Posterior vena cava (tissue), 2 donors: ENCODE measurements at places on chromosomes 6 and 20.

- DNase-seq, result no peak
Measured at GRCh38 chr6:100203400-100203799, 209.4 kb upstream of the MCHR2 start.

GRCh38 chr6:42571611-42572342 is 7.9 kb downstream of the UBR2 start:
- DNase-seq, result no peak

DNA sequence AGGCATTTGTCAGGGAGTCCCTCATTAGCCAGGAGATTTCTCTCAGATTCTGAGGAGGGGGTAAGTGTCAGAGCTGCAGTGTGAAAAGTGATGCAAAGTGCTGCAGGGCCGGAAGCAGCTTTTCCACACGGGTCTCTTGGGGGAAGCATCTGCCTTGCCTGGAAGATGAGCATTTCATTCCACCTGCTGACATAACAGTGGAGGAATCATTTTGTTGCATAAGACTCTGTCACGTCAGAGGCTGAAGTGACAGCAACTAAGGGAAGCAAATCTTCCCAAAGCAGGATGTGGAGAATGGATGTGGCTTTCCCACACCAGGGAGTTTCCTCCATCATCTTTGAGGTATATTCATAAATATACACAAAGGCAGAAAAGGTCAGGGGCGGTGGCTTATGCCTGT is 22.8 kb downstream of the DCBLD1 start:
- no peak for DNase-seq

DNA sequence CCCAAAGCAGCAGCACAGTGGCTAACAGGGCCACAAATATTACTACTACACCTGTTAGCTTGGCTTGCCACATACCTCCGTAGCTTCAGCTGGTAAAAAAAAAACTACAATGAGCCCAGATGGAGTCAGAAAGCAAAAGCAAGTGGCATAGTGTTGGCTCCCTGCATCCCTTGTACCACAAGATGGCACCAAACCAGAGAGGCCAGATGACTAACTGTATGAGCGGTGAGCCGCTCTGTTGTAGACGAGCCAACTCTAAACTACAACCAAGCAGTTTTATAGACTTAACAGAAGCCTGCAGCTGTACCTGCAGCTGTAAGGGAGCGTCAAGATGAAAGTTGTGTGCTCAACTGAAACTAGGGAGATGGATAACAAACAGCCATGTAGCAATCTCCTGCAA is 84.5 kb upstream of the MCHR2 start:
- no peak for DNase-seq

DNA sequence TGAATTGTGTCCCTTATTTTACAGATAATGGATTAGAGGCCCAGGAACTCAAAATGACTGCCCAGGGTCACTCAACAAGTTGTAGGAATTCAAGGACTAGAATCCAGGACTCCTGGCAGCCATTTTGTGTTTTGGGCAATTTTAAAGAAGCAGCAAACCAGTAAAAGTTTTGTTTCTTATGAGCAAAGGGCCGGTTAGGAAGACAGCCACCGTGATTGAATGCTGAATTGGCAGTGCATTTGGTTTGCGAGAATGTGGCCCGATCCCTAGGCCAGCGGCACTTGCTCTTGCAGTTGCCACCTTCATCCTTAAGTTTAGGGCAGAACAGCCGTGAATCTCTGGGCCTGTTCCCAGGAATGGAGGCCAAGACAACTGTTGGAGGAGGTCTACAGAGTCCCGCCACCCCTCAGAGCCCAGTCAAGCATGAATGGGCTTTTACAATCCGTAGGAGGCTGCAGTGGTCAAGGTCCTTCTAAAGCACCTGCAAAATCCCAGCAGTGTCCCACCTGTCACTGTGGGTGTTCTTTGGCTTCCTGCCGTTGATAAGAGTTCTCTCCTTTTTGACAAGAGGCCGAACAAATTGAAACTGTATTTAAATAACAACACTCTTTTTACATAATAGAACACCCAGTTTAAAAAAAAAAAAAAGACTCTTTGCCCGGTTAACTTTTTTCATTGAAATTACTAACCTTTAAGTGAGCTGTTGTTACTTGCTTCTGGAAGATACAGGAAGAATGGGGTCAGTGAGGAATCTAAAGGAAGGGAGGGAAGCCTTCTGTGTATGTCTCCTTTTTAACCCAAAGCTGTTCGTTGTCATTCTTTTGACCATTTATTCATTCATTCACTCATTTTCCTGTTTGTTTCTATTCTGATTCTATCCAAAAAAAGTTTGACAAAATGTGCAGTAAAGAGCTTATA is 68.7 kb downstream of the PHACTR2 start:
- DNase-seq, result no peak

- no peak for DNase-seq
Measured at GRCh38 chr6:27370391-27370790, 18.2 kb upstream of the ZNF391 start.

GRCh38 chr20:24959591-24960301 is 10.7 kb downstream of the CST7 start:
- no peak for DNase-seq

DNA sequence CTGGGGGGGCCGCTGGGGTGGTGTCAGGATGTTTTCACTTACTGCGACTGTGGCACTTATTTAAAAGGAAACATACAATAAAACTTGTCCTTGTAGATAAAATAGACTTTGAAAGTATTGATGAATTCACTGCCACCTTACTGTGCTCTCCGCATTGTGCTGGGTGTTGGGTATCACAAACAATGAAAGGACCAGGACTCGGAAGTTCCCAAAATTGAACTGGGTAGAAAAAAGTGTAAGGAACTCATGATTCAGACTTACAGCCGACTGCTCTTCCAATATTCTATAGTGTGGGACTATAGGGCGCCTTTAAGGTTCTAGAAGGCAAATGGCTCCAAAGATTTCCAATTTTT is 32.1 kb upstream of the ID4 start:
- no peak for DNase-seq

GRCh38 chr20:39246436-39246835 is 284.3 kb downstream of the DHX35 start:
- no peak for DNase-seq

DNA sequence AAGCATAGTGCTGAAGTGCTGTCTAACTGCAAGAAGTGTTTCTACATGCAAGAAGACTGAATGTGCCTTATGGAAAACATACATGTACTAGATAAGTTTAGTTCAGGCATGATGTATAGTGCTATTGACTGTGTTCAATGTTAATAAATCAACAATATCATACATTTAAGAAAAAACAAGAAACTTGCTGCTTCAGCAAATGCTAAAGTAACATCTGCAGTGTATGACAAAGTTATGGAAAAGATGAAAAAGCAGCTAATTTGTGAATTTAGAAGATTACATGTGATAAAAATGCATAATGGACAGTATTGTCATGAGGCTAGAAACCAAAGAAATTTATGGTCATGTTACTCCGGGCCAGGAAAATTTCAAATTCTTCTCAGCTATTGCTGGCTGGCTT is 174.9 kb upstream of the SPTLC3 start:
- DNase-seq, result no peak

DNA sequence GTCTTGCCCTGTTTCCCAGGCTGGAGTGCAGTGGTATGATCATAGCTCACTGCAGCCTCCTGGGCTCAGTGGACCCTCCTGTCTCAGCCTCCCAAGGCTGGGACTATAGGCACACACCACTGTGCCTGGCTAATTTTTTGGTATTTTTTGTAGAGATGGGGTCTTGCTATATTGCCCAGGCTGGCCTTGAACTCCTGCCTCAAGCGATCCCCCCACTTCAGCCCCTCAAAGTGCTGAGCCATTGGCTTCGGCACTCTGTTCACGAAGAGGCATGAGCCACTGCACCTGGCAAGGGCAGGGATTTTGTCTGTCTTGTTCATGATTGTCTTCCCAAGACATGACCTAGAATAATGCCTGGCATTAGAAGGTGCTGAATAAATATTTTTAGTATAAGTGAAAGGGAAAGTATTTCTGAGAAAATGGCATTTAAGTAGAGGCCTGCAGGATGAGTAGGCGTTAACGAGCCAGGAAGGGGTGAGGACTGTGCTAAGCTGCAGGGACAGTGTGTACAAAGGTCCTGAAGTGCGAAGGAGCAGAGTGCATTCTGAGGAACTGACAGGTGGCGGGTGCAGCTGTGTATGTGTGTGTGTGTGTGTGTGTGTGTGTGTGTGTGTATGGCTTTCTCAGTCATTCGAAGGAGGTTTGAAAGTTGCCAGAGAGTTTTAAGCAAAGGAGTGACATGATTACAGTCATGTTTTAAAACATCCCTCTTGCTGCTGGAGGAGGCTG is 43.0 kb downstream of the VEGFA start:
- DNase-seq, result no peak

DNA sequence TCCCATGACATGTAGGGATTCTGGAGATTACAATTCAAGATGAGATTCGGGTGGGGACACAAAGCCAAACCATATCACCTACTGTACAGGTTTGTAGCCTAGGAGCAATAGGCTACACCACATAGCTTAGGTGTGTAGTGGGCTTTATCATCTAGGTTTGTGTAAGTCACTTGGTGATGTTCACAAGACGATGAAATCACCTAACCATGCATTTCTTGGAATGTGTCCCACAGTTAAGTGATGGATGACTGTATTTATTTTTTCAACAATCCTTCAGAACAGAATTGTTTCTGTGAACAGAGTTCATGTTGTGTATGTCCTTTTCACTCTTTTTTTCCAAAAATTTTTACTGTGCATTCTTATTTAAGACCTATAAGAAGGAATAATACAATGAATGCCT is 76.1 kb downstream of the DTD1 start:
- DNase-seq, result no peak

DNA sequence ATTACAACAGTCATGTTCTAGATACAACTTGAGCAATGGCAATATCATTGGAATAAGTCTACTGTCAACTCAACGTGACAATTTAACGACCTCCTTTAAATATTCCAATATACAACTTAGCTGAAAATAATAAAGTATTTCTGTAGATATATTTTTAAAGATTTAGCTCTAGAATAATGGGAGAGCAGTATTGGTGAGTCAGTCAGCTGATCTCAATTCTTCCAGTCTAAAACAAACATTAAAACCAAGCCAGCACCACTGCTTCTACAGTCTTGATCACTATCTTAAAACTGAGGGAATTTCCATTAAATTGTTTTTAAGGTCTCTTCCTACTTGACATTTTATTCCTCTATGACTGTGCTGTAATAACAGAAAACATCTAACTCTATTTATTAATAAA is 38.2 kb downstream of the NOL7 start:
- DNase-seq, result no peak
